ENCODE measurements at places on chromosomes 13 and 19. TPM values are rescaled to one million over a fixed set of nuclear protein-coding genes. Genes with fewer than 3 reads are reported as not detected.

DNA sequence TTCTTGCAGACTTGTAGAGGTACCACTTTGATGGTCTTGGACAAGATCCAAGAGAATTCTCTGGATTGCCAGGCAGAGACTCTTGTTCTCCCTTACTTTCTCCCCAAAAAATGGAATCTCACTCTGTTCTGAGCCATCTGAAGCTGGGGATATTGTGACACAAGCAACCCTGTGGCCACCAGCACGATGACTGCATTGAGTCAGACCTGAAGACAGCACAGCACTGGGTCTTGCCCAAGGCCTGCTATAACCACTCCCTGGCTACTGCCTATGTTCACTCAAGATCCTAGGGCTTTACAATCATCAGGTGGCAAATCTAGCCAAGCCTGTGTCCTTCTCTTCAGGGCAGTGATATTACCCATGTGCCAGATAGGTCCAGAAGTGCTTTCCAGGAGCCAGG, 202.5 kb upstream of the SERP2 start:
- no peak for DNase-seq

Gene ZNF69
- not detected for total RNA-seq

Gene EXOC3L2
- not detected for total RNA-seq

GRCh38 chr13:27541386-27541785, 78.9 kb downstream of the LNX2 start:
- DNase-seq, result no peak

DNA sequence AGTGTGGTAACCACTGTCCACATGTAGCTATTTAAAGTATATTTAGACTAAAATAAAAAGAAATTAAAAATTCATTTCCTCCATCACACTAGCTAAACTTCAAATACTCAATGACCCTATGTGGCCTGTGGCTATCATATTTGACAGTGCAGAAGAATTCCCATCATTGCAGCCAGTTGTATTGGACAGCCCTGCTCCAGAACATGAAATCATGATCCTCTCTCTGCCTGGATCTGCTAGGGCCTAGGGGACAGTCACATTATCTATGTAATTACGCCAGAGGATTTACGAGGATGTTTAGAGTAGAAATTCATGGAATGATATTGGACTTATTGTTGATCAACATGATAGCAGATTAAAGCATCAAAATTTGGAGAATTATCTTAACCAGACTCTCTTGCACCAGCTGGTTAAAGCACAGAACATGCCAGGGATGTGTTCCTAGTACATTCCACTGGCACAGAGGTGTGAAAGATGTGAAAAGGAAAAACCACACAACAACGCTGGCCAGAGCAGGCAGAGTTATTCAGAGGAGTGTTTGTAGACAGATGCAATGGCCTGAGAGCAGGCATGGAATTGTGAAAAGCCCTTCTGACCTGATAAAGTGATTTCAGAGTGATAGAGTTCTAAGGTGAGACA, 108.9 kb upstream of the STARD13 start:
- no peak for DNase-seq

DNA sequence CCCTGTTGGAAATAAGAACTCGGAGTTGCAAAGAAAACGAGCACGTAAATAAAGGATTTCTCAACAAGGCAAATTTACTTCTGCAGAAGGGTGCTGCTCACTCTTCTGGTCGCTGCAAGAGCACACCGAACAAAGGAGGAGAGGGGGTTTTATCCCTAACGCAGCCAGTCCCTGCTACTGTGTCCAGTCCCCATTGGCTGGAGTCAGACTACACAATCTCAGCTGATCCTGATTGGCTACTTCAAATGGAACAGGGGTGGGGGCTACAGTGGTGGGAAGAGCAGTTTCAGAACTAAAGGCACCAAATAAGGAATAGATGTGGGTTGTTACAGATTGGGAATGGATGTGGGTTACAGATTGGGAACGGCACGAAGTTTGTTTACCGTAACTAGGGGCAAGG, 63.9 kb upstream of the MCF2L start:
- no peak for DNase-seq

- no peak for DNase-seq
These were observed 314.4 kb downstream of the MYO16 start for GRCh38 chr13:108943842-108944241.

DNA sequence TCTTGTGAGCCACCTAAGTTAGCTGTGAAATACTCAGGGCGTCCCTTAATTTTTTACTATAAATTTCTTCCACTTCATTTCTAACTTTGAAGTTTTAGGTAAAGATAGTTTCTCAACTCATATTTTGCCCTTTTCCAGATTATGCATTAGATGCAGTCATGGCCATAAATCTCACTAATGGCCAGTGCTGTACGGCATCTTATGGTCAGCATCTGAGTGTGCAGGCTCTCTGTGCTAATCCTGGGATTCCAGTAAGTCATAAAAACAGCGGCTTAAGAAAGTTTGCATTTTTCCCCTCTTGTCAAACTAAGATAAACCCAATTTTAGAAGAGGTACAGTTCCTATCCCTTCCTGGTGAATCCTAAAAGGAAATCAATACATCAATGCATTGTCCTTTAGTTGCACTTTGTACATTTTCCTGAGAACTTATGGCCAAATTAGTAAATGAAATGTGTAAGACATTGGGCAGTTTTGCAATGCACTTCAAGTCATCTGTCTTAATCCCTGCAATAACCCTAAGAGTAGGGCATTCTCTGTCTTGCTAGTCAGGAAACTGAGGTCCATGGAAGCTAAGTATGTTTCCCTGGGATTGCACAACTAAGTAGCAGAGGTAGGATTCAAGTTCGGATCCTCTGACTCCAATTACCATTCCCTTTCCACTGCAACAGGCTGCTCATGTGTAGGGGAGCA, 146.2 kb downstream of the DCT start:
- DNase-seq, result no peak

Gene P2RY11
- 43.8 TPM for total RNA-seq

- DNase-seq, result no peak
These were observed 14.6 kb downstream of the CBARP start for GRCh38 chr19:1223018-1223855.

DNA sequence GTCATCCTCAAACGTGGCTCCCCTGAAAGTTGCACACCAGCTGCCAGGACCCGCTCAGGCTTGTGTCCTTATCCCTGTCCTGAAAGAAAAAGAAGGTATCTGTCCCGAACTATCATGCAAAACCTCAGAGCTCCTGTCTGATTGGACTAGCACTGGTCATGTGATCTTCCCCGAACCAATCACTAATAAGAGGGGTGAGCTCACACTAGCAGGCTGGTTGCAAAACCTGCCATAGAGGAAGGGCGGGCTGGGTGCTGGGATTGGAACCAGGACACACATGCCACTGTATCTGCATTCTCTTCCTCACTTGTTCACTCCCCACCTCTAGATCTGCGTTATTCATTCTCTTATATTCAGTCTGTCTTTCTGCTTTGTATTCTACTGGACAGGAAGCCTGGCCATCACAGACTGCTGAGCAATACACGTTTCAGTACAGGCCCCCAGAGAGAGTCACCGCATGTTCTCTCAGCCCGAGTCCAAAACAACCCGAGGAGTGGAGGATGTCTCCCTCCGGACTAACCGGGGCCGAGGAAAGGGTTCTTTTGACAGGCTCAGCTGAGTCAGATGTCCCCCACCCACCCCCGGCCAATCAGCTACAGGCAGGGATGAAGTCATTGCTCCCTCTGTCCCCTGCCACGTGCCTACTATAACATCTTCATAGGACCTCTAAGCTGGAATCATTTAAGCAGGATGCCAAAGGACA, 97.7 kb downstream of the SIPA1L3 start:
- peak; percentile 81 for DNase-seq

DNA sequence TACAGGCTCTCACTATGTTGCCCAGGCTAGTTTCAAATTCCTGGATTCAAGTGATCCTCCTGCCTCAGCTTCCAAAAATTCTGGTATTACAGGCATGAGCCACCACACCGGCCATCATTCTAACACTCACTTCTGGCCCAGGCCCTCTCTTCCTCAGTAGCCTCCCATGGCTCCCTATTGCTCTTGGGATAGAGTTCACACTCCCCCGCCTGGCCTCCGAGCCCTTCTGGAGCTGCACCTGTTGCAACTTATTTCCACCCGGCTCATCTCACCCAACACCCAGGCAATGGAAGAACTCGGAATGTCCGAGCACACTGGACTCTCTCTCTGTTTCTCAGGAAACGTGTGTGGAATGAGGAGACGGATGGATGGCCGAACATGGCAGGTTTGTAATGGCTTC, 9.0 kb upstream of the SBK3 start:
- no peak for DNase-seq

- peak; percentile 26 for DNase-seq
These were observed 465.1 kb upstream of the PCDH20 start for GRCh38 chr13:61880578-61881283.

Gene TNFSF9
- 25.1 TPM for total RNA-seq

DNA sequence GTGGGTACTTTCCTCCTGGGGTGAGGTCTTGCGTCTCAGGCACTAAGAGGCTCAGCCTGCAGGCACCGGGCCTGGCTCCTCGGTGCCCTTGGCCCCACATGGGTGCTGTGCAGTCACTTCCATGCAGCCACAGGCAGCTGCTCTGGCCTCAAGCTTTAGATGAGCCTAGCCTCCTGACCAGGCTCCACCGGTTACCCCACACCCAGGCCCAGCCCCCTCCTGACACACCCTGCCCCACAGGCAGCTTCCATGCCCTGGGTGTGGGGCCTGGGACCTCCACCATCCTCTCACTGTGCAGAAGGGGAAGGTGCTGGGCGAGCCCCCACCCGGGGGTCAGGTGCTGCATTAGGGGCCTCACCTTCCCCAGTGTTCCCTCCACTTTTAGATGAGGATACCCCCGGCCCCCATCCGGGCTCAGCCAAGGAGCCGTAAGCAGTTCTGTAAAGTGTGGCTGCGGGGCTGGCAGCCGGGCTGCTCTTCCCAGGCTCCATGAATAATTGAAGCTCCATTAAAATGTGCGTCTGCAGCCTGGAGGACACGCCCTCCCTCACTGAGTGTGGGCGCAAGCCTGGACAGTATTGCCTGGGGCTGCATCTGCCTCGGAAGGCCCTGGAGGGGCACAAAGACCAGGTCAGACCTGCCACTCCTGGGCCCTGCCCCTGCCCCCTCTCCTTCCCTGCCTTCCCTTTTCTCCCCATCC, 72.5 kb upstream of the KCTD15 start:
- no peak for DNase-seq

- DNase-seq, result peak; percentile 65
These were observed 14.5 kb upstream of the TNFAIP8L1 start for GRCh38 chr19:4624733-4625362.

DNA sequence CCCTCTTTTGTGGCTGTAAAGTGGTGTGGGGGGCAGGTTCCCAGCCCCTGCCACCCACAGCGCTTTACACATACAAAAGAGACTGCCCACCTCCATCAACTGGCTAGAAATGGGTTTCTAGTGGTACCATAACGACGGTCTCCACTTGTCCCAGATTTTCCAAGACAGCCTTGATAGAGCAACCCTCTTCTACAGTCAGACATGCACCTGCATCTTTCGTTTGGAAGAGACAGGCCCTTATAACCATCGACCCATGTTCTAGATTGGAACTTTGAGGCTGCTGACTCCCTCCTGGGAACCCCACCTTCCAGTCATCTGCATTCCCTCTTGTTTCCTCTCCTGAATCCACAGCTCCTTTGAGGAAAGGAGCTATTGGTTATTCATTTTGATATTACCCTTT, 63.1 kb downstream of the GSX1 start:
- no peak for DNase-seq

DNA sequence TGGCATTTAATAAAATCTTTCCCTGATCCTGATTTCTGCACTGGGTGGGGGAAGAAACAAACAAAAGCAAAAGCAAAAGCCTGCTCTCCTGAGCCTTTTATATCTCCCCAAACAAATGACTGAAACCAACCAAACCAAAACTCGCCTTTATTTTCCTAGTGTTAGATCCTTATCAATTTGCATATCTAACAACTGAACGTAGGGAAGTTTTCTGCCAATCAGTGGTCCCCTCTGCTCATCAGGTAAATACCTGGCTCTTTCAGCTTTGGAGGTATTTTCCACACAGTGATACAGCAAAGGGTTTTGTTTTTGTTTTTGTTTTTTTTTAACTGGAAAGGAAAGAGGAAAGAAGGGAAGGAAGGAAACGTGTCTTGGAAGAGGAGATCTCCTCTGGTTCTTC, 3.3 kb downstream of the AMER2 start:
- DNase-seq, result no peak

Gene SULT2A1
- total RNA-seq, result 0.27 TPM

Gene LEUTX
- not detected for total RNA-seq

DNA sequence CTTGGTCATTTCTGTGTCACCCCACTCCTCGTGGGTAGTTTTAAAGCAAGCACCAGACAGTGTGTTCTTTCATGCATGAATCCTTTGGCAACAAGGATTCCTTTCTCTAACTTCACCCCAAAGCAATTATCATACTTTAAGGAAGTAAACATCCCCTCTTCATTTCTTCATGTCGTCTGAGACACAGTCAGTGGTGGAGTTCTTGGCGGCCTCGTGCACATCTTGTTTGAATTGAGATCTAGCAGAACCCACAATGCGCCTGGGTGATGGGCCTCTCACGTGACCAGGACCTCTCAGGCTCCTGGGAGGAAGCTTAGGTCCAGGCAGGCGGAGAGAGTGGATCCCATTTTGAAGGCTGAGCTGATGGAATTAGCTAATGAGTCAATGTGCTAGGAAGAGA, 2.6 kb downstream of the ACSBG2 start:
- no peak for DNase-seq

Gene SLITRK6
- not detected for total RNA-seq

Gene CYP2A6
- 0.57 TPM for total RNA-seq

Data from HCT116 (cell line).